ENCODE measurements at places on chromosomes 12 and 14.

- peak; percentile 2 for DNase-seq
These were observed 52.0 kb downstream of the KCNMB4 start for GRCh38 chr12:70418101-70418500.

GRCh38 chr12:57754411-57755193, at the start of gene MARCHF9:
MARCHF9 (plus strand) TSS chr12:57755103; CDS start chr12:57755529, 426 bp downstream.
- DNase-seq = no peak

GRCh38 chr14:36975834-36976233, 196.6 kb downstream of the SLC25A21 start:
- DNase-seq = no peak

GRCh38 chr12:66217342-66217917, 28.4 kb downstream of the IRAK3 start:
- no peak for DNase-seq

DNA sequence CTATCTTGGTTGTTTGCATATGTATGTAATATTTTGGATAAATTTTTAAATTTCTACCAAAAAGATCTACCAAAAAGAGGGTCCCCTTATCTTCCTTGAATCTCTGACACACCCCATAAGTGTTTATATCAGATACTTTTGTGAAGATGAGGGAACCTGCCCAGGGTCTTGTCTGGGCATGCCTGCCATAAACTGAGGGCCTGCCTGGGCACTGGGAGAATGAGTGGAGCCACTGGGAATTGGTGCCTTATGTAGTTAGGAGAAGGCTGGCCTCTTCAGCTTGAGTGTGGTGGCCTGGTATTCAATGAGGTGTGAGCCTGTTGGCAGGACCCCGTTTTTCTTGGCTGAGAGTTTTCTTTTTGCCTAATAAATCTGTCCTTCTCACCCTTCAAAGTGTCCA, 46.5 kb downstream of the OR9K2 start:
- DNase-seq = no peak

GRCh38 chr12:67414011-67414715, 145.0 kb downstream of the CAND1 start:
- no peak for DNase-seq

- DNase-seq = no peak
These were observed 7.1 kb upstream of the SMUG1 start for GRCh38 chr12:54195737-54196347.

GRCh38 chr12:116196226-116196625, 81.3 kb downstream of the MED13L start:
- no peak for DNase-seq

- DNase-seq = no peak
These were observed 18.3 kb downstream of the MTRFR start for GRCh38 chr12:123251403-123252076.

- DNase-seq = no peak
These were observed 20.2 kb downstream of the OXA1L start for GRCh38 chr14:22786685-22787084.

- no peak for DNase-seq
These were observed 30.1 kb upstream of the NEDD1 start for GRCh38 chr12:96876966-96877365.

DNA sequence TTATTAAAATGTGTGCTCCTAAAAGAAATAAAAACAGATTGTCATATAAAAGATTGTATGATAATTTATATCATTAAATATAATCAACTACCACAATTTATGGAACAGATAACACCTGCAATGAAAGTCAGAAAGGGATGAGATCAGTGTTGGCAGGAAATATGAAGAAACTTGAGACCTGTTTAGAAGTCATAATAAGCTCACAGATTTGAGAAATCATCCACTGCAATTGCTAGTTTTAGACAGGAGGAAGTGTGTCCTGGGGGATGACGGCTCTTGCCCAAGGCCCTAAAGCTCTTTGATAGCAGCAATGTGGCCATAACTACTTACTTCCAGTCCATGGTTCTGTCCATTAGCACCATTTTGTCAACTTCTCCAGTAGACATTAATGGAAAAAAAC, 122.8 kb upstream of the SOX5 start:
- no peak for DNase-seq

- DNase-seq = no peak
These were observed 352 bp downstream of the PLXNC1 start for GRCh38 chr12:94148739-94149118.

GRCh38 chr14:61644834-61645233, 50.5 kb upstream of the HIF1A start:
- no peak for DNase-seq

GRCh38 chr14:87325741-87326140, 667.2 kb downstream of the GALC start:
- no peak for DNase-seq

DNA sequence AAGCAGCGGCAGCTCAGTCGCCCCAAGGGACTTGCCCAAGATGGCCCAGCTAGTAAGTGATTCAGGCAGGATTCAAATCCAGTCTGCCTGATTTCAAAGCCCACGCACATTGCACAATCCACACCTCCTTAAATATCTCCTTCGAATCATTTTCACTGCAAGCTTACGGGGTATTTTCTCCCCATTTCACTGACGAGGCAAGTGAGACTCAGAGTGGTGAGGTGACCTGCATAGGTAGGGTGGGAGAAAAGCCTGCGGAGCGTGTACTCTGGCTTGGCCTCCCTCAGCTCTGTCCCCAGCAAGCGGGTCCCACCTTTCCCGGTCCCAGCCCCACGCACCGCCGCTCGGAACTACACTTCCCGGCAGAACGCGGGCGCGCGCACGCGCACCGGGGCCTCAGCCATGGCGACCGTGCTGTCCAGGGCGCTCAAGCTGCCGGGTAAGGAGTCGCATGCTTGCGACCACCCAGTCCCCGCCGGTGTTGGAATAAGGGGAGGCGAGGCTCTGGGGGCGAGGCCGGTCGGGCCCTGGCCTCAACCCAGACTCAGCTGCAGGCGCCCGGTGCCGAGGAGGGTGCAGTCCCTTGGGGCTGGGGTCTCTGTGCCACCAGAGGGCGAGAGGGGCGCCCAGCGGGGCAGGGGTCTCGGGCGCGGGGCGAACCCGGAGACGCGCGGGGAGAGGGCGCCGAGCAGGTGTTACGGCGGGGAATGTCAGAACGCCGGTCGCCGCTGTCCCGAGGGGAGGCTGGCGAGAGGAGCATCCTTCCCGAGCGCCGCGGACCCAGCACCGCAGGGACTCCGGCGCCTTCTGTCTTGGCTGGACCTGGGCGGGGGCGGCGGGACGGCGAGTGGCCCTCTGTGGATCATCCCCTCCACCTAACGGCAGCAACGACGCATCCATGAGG, at the start of gene FAM234B:
FAM234B (plus strand) TSS at position 380 of the 904 bp plus-strand sequence; CDS start at position 403, 23 bp downstream.
- peak; percentile 4 for DNase-seq

GRCh38 chr14:23351681-23352505, 794 bp downstream of the SLC22A17 start:
- no peak for DNase-seq

- DNase-seq = no peak
These were observed 4.2 kb upstream of the ASPG start for GRCh38 chr14:104081261-104081835.

DNA sequence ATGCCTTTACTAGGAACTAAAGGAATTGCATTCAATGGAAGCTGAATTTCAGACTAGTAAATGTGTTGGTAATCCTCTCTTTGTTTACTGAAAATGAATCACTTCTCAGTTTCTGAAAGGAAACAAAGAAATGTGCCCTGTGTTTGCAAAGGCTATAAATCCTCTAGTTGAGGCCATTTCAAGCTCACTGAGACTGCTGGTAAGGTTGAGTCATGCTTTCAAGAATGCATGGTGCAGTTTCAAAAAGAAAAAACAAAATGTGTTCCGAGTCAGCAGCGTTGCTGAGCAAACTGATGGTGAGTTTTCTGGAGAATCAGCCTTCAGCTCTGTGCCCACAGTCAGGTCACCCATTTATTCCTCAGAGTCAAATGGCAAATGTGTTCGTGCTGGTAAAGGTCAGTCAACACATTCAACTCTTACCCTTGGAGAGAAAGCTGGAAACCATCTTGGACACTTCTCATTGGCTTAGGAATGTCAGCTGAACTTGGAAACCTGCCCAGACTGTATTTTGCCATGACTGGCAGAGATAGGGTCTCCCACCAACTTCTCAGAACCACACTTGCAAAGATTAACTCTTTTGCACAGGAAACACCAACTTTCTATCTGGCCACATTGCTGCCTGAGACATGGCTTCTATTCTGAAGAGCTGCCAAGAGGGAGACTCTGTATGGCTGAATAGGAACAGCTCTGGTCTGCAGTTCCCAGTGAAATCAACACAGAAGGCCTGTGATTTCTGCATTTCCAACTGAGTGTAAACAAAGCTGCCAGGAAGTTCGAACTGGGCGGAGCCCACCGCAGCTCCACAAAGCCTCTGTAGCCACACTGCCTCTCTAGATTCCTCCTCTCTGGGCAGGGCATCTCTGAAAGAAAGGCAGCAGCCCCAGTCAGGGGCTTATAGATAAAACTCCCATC, 484.4 kb downstream of the ATP23 start:
- peak; percentile 90 for DNase-seq

DNA sequence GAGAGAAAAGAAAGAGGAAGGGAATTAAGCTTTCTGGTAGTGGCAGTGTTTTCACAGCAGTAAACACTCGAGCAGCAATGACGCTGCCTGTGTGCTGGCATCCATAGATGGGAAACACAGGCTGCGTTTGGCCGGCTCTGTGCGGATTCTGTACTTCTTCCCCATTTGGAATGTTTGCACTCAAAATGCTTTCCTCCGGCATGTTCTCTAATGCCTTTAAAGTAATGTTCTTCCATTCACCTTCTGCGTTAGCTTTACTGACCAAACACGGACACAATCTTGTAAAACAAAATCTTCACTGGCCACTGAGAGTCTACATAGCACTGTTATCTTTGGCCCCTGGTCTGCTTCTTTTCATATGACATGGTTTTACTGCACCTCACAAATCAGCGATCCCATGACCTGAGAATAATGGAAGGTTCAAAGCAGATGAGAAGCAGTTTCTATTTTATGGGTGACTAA, 31.4 kb downstream of the DCP1B start:
- DNase-seq = no peak

- DNase-seq = no peak
These were observed 21.6 kb downstream of the PRKCH start for GRCh38 chr14:61342932-61343331.

- DNase-seq = no peak
These were observed 32.7 kb downstream of the GPHB5 start for GRCh38 chr14:63286071-63286470.

GRCh38 chr14:91256661-91257060, 12.2 kb upstream of the GPR68 start:
- DNase-seq = no peak

GRCh38 chr14:31828946-31829868, 247.9 kb upstream of the ARHGAP5 start:
- DNase-seq = no peak

GRCh38 chr12:12890543-12891079, 751 bp upstream of the GPRC5A start:
- DNase-seq = no peak
